ENCODE measurements at places on chromosomes 2 and 18. TPM values are rescaled to one million over a fixed set of nuclear protein-coding genes. Genes with fewer than 3 reads are reported as not detected.

The UBE2F gene
- total RNA-seq: 49.0 TPM

The ASXL3 gene
- total RNA-seq: not detected

The SERPINB4 gene
- not detected for total RNA-seq

The LYPD1 gene
- total RNA-seq: not detected

The TMEM178A gene
- 0.17 TPM for total RNA-seq

The HOXD3 gene
- total RNA-seq: not detected

GRCh38 chr2:72619626-72620025, 206.2 kb downstream of the EXOC6B start:
- DNase-seq: no peak

- no peak for DNase-seq
These were observed 1.8 kb downstream of the SERPINB13 start for GRCh38 chr18:63588909-63589308.

DNA sequence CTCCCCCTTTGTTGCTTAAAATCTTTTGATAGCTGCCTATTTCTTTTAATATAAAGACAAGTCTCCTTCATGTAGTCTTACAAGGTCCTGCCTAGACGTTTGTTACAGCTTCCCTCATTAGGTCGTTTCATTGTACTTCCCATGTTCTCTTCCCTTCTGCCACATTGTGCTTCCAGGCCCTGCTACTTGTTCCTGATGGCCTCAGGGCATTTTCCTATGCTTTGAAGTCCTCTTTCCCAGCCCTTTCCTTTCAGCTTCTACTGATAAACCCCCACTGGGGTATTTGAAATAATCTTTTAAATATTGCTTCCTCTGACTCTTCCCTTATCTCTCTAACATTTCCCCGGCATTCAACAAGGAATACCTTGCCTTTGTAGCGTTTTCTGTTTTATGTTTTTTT, 67.4 kb downstream of the UBE2E3 start:
- no peak for DNase-seq

DNA sequence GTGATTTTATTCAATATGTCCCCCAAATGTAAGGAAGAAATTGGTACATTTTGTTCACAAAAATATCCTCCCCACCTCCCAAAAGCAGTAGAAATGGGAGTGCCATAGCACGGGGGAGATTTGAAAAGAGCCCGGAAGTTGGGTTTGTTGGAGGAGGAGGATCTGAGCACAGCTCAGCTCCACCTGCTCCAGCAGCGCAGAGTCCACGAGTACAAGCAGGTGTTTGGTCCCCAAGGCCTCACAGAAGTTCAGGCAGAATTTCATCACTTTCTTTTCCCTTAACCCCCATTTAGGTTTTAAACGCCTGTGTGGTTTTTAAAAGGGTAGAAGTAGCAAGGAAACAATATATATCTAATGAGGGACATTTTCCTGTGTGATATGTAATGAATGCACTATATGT, 56.0 kb downstream of the TRAPPC12 start:
- no peak for DNase-seq

DNA sequence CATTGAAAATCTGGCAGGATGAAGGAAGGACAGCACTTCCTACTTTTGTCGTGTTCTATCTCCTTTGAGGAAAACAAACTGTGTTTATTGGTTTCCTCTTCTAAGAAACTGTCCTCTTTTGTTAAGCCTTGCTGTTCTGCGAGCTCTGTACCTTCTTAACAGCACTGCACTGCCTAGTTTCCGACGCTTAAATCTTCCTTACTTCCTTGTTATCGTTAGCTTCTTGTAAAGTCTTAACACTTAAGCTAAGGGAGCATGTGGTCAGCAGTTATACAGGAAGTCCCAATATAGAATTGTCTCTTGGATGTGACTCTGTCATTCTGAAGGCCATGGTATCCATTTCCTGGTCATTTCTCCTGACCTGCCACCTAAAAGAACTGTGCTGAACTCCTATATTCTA, 552.8 kb upstream of the NRP2 start:
- no peak for DNase-seq

- no peak for DNase-seq
These were observed 95.5 kb downstream of the ARL4C start for GRCh38 chr2:234401426-234401825.

DNA sequence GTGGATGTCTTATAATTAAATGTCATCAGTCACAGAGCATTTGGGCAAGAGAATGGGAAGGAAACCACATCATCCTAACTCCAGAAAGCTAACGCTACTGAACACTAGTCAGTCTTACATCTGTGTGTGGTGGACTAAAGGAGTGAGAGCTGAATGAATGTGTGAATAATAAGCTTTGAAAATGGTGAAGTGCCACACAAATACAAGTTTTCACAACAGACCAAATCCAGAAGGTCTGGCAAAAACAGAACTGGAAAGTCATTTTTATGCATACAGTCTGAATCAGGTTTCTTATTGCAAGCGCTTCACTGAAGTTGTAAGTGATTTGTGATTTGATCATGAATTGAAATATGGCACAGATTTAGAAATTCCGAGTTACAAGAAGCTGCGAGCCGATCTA, 175.7 kb downstream of the ZNF516 start:
- DNase-seq: no peak

DNA sequence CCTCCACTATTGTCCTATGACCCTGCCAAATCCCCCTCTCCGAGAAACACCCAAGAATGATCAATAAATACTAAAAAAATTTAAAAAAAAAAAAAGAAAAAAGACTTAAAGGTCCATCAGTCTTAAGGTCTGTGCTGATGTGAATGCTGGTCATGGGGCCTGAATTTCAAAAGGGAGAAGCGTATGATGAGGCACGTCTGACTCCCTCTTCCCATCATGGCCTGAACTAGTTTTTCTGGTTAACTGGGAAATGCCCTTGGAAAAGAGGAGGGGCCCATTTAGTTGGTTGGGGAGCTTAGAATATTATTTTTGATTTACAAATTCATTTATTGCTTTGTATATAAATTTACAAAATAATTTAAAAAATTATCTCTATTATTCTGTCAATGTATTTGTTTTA, 291.0 kb upstream of the CDH19 start:
- no peak for DNase-seq

GRCh38 chr2:134934641-134935040, 16.0 kb downstream of the CCNT2 start:
- no peak for DNase-seq

Measured in activated naive CD8-positive, alpha-beta T cell treated with anti-CD3 and anti-CD28 coated beads, Interleukin-2, amount 10 ng/mL, durations not matched to agents 7 days and 5 days (primary cell).